SK-MEL-5 (cell line): ENCODE measurements at places on chromosomes 2 and 18.

GRCh38 chr18:74244554-74244953 is 47.2 kb downstream of the CYB5A start:
- DNase-seq, result no peak

- DNase-seq, result no peak
Observed at GRCh38 chr2:134072341-134072740, 181.5 kb upstream of the MGAT5 start.

DNA sequence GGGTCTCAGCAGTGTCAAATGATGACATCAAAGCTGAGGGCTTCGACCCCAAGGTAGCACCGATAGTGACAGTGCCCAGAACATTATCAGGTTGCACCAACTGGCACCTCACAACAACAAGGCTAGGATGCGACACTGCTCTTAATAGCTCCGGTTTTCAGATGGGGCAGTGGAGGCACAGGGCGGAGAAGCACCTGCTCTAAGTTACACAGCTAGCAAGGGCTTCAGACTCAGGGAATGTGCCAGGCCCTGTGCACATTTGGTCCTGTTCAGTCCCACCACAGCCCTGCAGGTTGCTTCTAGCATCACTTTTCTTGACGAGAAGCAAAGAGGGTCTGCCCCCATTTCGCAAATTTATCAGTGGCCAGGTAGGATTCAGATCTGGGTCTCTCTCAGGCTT is 74.1 kb downstream of the DGKD start:
- no peak for DNase-seq

- DNase-seq, result no peak
Observed at GRCh38 chr18:56945171-56946083, 201.5 kb upstream of the BOD1L2 start.

DNA sequence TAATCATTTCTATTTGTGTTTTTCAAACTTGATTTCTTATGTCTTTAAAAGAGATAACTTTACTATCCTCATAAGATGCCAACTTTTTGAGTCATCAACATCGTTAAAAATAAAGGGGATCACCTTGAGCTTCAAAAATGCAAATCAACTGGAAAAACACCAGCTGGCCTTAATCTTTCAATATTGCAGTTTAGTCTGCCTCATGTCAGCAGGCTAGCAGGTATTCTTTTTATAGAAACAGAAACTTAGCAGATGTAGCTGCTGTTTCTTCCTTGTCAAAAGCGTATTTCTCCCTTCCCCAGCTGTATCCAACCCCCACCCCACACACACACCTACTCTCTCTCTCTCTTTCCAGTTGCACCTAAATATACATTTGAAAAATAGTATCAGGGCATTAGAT is 154.1 kb upstream of the ZNF804A start:
- no peak for DNase-seq

DNA sequence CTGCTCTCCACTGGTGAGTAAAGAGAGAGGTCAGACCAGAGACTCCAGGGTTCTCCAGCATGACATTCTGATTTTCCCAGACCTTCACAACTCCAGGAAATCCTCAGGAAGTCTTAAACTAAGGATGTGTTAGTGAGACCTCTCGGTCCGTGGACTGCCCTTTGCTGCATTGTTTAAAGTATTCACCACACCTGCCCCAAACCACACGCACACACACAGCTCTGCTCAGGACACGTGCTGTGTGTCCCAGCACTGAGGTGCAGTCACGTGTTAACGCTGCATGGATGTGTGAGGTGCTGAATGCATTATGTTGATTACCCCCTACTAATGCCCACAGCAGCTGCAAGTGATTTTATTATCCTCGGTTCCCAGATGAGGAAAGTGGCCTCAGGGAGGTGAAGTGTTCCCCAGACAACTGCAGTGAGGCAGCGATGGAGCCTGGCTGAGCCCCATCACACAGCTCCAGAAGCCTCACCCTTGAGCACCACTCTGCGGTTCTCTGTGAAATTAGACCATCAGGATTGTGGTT is 68.4 kb downstream of the TRAPPC12 start:
- no peak for DNase-seq

DNA sequence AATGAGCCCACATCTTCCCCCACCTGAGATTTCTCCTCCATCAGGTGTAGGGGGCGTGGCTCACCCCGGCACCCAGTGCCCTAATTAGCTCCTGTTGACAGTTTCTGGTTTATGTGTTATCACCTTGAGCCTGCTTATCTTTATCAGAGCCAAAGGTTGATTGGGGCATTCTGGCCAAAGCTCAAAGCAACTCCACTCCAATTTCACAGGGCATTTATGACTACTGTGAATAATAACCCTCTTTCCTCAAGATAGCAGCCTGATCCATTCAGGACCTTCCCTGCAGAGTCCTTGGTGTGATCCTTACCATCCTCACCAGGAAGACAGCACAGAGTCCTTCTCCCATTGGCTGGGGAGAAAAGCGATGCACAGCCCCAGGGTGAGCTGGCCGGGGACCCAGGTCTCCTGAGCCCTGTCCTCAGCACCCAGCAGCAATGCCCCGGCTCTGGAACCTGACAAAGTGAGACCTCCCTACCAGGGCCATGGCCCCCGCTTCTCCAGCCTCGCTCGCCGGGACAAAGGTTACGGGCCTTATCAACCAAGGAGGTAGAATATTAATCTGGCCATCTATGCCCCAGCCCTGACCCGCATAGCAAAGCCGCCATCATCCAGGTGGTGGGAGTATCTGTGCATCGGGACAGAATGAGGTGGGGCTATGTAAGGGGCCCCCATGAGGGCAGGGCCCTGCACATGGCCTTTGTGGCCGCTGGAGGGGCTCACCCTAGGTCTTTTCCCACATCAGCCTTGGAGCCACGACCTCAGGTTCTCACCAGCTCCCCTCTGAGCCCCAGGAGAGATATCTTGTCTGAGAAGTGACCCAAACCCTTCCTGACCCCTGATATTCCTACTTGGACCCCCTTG is 64.5 kb downstream of the ZFP36L2 start:
- no peak for DNase-seq
